ENCODE measurements at places on chromosomes 16 and 17.

DNA sequence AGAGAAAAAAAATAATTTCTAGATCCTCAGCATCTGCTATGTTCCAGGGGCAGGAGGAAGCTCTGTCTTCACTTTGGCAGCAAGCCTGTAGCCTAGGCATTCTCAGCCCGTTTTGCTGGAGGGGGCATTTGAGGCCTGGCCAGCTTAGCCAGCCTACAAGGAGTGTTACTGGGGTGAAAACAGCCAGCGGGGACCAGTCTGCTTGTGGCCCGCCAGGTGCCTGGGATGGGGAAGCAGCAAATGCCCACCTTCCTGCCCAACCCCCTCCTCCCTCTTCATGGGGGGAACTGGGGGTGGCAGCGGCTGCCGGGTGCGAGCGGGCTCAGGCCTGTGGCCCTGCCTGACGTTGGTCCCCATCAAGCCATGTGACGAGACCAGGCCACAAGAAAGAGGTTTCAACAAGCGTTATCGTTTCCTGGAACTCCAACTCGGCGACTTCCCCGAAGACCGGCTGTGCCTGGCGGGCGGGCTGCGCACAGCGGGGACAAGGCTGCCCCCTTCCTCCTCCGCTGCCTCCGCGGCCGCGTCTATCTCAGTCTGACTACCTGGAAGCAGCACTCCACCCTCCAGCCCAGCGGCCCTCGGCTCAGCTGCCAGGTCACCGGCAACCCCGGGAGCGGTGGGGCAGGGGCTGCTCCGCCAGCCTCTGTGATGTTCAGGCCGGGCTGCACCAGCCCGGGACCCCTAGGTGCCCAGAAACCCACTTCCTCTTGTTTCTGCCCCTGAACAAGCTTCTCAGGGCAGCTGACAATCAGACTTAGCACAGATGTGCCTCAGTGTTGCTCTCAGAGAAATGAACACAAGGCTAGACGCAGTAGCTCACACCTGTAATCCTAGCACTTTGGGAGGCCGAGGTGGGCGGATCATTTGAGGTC is 22.9 kb downstream of the SOCS1 start:
- DNase-seq = peak; percentile 73

GRCh38 chr17:16269658-16270057 is 52.6 kb downstream of the PIGL start:
- DNase-seq = no peak

DNA sequence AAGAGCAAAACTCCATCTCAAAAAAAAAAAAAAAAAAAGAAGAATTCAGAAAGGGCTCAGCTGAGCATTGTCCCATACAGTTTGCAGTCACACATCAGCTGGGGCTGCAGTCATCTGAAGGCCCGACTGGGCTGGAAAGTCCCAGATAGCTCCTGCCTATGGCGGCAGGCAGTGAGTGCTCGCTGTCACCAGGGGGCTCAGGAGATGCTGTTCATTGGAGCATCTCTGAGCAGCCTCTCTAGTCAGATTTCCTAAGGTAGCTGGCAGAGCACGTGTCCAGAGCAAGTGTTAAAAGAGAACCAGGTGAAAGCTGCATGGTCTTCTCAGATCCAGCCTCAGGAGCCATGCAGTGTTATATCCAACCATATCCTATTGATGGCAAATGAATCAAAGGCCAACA is 75.8 kb downstream of the WSCD1 start:
- DNase-seq = no peak

DNA sequence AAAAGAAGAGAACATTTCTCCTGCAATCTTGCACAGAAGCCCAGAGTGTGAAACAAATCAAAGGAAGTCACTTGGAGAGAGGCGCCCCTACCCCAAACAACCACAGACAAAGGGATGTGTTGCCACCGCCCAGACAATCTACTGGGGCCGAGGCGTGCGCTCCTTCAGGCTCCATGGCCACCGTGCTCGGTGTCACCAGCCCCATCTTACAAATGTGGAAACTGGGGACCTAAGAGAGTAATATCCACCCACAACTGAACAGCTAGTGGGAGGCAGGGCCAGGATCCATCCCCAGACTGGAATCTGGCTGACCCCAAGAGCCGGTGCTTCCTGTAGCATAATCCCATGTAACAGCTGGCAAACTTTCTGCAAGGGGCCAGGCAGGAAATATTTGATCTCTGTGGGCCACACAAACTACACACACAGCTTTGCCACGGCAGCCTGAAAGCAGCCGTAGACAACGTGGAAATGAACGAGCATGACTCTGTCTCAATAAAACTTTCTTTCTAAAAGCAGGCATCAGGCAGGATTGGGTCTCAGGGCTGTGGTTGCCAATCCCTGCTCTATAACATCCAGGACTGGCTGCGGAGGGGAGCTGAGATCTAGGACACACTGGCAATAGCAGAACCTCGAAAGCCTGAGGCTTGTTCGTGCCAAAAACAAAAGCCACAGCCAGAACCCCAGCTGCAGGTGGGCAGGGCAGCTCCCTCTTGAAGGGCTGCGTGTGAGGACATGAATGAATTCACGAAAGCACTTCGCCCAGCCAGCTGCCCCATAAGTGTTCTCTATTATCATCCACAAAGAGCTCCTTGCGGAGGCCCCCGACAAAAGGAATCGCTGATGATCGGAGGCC is 26.6 kb upstream of the GINS2 start:
- no peak for DNase-seq

DNA sequence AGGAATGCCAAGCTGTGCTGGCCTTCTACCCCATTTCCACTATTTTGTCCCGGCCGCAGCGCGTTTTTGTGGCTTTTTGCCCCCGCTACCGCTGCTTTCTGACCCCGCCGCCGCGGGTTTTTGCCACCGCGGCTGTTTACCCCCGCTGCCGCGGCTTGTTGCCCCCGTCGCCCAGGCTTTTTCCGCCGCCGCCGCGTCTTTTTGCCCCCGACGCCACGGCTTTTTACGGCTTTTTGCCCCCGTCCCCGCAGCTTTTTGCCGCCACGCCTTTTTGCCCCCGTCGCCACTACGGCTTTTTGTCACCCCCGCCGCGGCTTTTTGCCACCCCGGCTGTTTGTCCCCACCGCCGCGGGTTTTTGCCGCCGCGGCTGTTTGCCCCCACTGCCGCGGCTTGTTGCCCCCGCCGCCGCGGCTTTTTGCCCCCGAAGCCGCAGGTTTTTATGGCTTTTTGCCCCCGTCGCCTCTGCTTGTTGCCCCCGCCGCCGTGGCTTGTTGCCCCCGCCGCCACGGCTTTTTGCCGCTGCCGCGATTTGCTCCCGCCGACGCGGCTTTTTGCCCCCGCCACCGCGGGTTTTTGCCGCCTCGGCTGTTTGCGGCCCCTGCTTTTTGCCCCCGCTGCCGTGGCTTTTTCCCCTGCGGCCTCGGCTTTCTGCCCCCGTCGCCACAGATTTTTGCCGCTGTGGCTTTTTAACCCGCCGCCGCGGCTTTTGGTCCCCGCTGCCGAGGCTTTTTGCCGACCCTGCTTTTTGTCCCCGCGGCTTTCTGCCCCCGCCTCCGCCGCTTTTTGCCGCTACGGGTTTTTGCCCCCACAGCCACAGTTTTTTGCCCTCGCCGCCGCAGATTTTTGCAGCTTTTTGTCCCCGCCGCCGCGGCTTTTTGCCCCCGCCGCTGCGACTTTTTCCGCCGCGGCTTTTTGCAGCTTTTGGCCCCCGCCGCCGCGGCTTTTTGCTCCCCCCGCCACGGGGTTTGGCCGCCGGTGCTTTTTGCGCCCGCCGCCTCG is 520.4 kb upstream of the WSB1 start:
- DNase-seq = no peak
